ENCODE measurements at places on chromosomes 1 and 21.

DNA sequence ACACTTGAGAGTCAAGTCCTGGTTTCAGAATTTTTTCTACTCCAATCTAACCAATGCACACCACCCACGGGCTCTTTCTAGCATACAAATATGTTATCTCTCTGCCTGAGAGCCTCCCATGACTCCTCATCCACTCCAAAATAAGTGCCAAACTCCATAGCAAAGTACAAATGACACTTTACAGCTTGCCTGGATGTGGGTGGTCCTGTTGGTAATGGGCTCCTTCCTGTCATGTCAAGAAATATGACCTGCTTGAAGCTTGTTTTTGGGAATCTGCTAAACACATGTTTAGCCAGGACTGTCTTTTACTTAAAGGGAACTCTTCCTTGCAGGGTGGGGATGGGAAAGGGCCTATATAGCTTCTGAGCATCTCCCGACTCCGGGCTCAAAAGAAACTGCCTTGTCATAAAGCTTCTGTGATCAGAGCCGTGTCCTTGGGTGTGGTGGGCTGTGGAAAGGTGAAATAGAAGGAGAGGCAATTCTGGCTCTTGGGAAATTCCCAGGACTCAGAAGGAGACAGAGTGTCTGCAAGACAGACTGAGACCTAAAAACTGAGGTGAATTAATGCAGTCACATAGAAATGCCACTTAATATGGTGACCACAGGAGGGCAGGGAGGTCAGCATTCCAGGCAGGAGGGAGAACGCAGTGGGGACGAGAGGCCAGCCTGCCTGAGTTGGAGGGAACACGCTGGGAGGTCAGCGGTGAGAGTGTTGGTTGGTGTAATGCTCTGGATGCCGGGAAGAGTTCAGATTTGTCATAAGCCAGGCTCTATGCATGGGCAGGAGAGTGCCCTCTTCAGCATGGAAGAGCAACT is 6.1 kb upstream of the IGFN1 start:
- peak; percentile 82 for DNase-seq

GRCh38 chr1:31584869-31585735 is 8.8 kb downstream of the TINAGL1 start:
- DNase-seq, result no peak

DNA sequence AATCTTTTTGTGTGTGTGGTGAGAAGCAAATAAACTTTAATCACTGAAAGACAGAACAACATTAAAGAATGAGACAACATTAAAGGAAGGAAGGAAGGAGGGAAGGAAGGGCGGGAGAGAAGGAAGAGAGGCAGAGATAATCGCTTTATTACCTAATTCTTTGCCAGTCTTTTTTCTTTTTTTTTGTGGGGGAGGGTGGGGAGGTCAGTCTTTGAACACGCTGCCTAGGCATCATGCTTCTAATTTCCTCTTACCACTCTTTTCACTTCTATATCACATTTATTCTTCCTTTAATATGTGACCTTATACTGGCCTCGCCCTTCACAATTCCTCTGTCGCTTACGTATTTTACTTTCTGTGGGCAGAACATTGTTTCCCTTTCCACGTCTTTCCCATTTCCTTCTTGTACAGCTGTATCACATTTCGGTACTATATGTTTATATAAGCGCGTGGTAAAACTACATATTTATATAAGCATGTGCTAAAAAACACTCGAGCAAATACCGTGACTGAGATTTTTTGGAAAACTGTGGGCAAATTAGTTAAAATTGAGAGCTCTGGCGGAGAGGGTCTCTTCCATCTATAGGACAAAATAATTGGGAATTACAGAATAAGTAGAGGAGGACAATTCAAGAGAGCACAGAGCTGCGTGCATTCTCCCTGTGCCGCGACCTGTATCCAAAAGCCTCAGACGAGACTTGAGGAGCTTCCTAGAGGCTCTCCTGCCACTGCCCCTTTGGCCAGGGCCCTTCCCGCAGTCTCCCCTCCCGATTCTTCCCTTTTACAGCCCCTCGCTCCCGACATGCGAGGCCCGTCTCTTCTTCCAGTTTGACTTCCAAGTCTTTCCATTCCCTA is 823 bp upstream of the PRKAA2 start:
- DNase-seq, result peak; percentile 56

DNA sequence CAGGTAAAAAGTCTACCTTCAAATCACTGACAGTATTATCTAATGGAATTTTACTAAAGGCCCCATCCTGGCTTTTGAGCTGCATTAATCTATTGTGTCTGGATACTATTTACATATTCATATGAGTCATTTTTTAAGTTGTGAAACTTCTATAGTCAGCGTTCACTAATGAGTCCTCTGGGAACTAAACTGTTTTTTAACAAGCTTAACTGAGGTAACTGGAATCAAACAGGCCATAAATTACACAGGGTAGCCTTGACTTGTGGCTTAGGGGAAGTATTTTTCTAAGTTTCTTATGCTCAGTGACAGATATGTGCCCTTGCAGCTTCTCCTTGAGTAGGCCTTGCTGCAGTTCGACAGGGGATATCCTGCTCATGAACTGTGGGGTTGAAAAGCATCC is 68.8 kb downstream of the JMJD4 start:
- DNase-seq, result no peak

GRCh38 chr1:65572701-65573421 is 152.4 kb downstream of the LEPR start:
- no peak for DNase-seq

- DNase-seq, result no peak
Observed at GRCh38 chr1:6581561-6582305, 1.9 kb downstream of the ZBTB48 start.

- DNase-seq, result no peak
Observed at GRCh38 chr21:15986277-15986676, 256.5 kb downstream of the USP25 start.

- no peak for DNase-seq
Observed at GRCh38 chr1:163106364-163106987, 37.3 kb downstream of the RGS4 start.

- DNase-seq, result peak; percentile 83
Observed at GRCh38 chr1:5513846-5514526, 478.2 kb downstream of the NPHP4 start.

GRCh38 chr1:159941141-159941540 is 4.3 kb downstream of the IGSF9 start:
- DNase-seq, result no peak

DNA sequence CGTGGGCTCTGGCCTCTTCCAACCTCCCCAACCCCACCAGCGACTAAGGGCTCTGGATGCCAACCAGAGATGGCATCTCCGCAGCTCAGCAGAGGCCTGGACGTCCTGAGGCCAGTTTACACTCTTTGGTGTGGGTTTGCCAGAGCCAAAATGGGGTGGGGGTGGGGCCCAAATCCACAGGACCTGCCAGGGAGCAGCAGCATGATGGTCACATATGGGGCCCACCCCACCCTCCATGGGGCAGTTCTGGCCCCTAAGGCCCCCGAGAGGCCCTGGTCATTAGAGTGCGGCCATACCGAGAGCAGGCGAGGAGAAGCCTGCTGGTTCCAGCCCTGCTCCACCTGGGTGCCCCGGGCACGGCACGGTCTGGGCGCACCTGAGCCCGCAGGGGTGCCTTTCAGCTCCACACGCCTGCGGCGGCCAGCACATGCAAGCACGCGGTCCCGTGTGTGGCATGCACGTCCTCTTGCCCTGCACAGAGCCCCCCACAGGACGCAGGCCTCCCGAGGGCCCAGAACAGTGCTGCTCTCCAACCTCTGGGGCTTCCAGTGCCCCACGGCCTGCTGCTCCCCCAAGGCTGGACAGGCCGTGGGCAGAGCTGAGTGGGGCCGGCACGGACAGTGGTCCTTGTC is 4.8 kb downstream of the C1QTNF12 start:
- DNase-seq, result no peak

DNA sequence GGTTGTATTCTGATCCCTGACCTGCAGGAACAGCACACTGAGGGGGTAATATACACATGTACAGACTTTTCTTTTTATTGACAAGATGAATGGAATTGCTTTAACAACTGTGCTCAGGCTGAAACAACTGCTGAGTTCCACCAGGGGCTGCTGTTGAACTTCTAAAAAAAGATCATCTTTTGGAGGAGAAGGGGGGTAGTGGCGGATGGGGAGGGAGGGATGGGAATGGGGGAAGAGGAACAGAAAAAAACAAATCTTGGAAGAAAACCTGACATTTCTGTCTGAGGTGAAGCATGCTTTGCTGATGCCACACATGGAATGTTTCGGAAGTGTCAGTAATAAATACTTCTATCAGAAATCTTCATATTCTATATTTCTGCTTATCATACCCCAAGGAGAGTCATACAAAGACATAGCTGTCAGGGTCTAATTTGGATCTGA is 75.0 kb downstream of the RWDD3 start:
- DNase-seq, result peak; percentile 46

GRCh38 chr1:153293480-153293775 is 19.3 kb downstream of the PGLYRP3 start:
- no peak for DNase-seq

- no peak for DNase-seq
Observed at GRCh38 chr1:204087893-204088528, 15.1 kb downstream of the SOX13 start.

DNA sequence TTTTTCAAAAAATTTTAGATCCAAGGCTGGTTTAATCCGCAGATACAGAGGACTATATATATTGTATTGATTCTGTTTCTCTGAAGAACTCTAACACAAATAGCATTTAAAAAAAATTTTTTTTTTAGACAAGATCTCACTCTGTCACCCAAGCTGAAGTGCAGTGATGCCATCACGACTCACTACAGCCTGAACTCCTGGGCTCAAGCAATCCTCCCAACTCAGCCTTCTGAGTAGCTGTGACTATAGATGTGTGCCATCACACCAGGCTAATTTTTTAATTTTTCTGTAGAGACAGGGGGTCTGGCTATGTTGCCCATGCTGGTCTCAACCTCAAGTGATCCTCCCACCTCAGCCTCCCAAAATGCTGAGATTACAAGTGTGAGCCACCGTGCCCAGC is 3.0 kb downstream of the ANKRD45 start:
- no peak for DNase-seq

- peak; percentile 16 for DNase-seq
Observed at GRCh38 chr21:36792505-36792967, 93.6 kb downstream of the SIM2 start.

All from SW480 (cell line).